ENCODE measurements at places on chromosomes 7 and 10.

- DNase-seq = no peak
Measured at GRCh38 chr7:29593459-29593858, 29.8 kb downstream of the PRR15 start.

DNA sequence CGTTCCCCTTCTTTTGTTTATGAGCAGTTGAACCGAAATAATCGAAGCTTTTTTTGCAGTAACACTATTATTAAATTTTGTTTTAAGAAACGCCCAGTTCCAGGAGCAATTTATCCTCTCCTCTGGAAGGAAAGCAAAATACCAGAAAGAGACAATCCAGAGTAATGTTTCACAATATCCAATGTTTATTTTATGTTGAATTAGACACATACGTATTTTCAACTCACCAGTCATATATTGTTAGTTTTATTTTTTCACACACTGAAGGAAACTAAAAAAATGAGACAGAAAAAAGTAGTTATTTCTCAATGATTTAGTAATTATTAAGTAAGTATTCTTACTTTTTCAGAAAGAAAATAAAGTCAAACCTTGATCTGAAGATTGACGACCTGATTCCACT is 85.1 kb downstream of the MYOF start:
- no peak for DNase-seq

- DNase-seq = peak; percentile 40
Measured at GRCh38 chr7:34756025-34756437, 98.0 kb downstream of the NPSR1 start.

DNA sequence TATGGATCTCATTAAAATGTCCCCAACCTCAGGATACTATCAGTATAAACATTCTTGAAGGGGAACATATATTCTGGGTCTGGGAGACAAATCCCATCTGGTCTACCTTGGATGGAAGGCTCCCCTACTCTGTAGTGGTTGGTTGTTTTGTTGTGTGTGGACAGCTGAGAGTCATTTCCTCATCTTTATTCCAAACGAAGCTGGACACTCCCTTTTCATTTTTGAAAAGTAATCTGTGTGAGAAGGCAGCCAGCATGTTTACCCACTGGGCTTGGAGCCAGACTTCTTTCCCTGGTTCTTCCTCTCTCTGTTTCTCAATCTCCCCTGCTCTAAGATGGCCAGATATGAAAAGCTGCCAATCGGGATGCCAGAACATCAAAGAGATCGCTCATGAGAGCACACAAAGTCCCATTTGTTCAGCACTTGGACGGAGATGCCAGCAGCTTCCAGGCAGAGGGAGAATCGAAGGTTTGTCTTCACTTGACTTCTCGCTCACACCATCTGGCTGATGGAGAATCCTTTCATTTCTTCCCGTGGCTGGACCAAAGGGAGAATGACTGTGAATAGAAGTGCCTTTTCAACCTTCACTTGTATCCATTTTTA is 108.1 kb upstream of the AGR3 start:
- no peak for DNase-seq

DNA sequence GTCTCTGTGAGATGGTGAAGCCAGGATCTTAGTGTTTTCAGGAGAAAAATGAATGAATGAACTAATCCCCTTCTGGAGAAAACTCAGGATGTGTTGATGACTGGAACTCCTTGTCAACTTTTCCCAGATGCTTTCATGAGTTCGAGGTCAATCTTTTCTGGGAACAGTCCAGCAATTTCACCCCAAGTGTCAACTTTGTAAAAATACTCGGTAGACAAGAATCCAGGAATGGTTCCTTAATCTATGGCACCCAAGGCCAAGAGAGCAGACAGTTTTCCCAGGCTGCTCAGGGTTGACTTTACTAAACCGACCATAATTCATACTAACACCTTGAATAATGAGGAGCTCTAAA is 31.1 kb upstream of the LYZL1 start:
- DNase-seq = no peak

Data from NCI-H1417 (cell line).